ENCODE measurements at places on chromosomes 7 and 10.

DNA sequence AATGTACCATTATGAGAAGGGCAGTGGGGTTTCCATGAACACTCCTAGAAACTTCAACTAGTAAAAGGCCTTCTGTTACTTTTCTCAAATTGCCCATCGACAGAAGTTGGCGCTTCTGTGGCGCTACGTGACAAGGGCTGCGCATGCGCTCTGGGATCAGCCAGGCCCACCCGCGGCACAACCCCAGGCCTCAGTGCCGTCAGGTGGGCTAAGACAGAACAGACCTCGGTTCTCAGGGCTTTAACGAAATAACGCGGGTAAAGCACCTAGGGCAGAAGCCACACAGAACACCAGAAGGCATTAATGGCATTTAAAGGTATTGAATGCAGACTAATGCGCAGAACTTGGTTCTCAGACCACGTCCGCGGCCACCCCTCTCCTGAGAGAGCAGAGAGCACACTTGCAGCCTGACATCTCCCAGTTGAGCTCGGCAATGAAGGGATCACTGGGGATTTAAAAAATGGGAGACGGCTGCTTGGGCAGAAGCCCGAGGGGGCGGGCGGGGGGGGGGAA lies 67.6 kb upstream of the CTNNA3 start:
- DNase-seq, result peak; percentile 80

DNA sequence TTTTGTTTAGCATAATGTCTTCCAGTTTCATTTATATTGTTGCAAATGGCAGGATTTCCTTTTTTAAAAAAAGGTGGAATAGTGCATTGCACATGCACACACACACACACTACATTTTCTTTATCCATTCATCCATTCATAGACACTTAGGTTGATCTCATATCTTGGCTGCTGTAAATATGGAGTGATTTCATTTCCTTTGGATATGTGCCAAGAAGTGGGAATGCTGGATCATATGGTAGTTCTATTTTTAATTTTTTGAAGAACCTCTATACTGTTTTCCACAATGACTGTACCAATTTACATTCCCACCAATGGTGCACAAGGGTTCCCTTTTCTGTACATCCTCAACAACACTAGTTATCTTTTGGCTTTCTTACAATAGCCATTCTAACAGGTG lies 68.9 kb downstream of the EBLN1 start:
- DNase-seq, result no peak

DNA sequence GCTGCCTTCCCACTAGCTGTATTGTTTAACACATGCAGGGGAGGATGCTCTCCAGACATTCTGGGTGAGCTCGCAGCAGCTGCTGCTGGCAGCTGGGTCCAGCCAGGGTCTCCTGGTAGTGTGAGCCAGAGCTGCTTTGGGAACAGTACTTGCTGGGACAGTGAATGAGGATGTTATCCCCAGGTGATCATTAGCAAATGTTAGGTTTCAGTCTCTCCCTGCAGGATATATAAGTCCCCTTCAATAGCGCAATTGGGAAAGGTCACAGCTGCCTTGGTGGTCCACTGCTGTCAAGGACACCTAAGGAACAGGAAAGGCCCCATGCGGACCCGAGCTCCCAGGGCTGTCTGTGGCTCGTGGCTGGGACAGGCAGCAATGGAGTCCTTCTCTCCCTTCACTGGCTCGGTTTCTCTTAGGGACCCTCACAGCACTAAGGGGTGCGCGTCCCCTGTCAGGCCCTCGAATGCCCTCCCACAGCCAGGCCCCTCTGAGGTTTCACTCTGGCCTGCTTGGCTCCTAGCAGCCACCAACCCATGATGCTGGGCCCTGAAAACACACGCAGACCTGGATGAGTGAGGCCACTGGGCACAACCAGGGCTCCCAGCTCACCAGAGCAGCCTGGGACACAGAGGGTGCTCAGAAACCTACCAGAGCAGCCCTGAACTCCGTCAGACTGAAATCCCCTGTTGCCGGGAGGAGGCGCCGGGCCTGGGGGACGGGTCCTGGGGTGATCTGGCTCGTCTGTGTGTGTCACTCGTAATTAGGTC lies 173.0 kb upstream of the LANCL2 start:
- no peak for DNase-seq

GRCh38 chr7:99733448-99733847 lies 1.5 kb downstream of the CYP3A7 start:
- no peak for DNase-seq

DNA sequence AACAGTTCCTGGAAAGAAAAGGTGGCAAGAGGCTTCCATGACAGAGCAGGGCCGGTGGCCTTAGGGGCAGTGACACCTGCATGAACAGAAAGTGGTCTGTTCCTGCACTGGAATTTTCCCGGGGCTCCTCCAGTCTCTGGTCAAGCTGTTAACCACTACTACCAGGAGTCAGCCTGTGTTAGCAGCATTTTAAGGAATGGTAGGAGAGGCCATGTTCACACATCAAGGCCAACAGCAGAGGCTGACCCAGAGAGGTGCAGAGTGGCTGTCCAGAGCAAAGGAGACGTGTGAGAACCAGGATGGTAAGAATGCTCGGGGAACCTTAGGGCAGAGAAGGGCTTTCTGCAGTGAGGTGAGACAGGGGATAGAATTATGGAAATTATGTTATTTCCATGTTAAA lies 8.5 kb downstream of the H2BK1 start:
- no peak for DNase-seq

DNA sequence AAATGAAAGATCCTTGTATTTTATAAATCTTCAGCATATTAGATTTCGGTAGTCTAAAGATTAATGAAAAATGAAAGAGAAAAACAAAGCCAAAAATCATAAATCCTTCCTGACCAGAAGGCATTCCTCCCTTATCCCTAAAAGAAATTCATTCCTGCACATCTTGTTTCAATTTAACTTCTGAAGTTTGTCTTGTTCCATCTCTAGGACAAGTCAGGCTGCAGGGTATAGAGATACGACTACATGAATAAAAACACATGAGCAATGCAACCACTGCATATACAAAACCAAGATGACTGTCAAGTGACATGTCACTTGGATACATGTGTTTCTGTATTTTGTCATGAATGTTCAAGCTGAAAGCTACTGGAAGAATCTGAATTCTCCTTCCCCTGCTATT lies 214.9 kb downstream of the JAZF1 start:
- no peak for DNase-seq

DNA sequence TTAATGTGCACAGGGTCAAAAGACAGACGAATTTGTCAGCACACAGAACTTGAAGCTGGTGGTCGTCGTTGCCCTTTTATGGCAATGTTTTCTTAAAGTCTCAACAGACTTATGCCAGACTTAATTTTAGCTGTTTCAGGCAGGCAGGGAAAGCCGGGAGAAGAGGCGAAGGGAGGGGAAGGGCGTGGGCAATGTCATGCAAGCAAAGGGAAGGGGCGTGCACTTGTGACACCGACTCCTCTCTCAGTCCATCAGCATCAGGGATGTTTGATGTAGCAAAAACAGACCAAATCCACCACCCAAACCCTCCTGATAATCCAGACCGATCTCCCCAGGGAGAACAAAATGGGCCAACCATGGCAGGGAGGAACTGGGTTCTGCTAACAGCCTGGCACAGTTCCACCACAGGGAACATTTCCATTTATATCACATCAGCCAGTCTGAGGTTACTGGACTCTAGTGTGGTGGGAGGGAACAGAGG lies 118.1 kb upstream of the RHEB start:
- DNase-seq, result no peak

DNA sequence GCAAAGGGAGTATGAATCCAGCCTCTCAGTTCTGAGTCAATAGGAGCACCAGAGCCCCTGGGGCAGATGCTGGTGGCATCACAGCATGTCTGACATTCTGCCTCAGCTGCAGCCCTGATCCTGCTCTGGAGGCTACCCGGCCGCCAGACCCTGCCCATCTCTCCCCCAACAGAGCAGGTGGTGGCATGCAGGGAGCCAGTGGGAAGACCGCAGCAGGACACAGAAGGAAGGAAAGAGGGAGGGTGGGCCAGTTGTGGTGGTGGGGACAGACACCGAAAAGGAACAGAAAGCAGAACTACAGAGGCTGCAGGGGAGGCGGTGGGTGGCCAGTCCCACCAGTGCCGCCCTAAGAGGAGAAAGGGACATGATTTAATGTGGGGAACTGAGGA lies 35.3 kb downstream of the BLNK start:
- DNase-seq, result no peak

DNA sequence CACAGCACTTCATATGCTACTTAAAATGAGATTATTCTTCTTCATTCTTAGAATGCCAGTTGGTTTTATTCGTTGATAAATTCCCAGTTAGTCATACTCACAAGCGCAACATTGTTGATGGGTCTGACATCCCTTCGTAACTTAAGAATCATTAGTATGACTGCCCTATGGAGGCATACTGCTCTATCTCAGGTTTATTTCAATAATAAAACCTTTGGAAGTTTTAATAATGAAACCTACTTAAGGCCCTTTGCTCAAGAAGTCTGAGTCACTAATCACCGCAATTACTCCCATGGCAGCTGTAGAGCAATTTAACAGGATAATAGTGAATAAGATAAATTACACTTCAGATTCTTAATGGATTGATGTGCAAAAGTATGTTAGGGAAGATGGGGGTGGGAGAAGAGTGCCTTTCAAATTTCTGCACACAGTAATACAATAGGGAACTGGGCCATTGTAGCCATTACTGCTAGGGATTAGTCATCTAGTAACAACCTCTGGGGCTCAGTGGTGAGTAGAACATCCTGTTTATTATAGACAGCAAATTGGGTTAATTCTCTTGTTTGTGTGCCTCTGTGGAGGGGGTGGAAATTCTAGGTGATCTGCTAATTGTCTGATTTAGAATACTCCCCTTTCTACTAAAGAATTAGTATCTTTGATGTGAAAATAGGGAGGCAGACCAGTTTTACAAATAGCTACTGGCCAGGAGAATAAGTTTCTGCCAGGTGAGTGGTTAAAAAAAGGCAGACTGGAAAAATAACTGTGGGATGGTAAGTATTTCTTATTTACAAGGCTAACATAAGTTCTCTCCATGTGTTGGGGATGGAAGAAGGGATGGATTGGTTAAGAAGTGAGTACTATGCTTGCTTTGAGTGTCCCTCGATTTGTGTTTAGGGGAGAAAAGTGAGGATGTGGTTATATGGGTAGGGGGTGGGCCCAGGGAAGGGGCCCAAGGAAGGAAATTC lies 74.5 kb upstream of the VKORC1L1 start:
- peak; percentile 47 for DNase-seq

GRCh38 chr10:3699916-3700315 lies 85.1 kb downstream of the KLF6 start:
- no peak for DNase-seq

Measured in GM06990 (cell line).